ENCODE measurements at places on chromosomes 11 and 22.

GRCh38 chr11:65927904-65928397 lies 8.7 kb downstream of the DRAP1 start:
- DNase-seq, result peak; percentile 55

GRCh38 chr11:10538924-10539323 lies 2.1 kb downstream of the RNF141 start:
- no peak for DNase-seq

GRCh38 chr11:89537936-89538335 lies 46.8 kb upstream of the NOX4 start:
- DNase-seq, result no peak

- no peak for DNase-seq
These were observed 35.0 kb downstream of the MAFF start for GRCh38 chr22:38236786-38237185.

DNA sequence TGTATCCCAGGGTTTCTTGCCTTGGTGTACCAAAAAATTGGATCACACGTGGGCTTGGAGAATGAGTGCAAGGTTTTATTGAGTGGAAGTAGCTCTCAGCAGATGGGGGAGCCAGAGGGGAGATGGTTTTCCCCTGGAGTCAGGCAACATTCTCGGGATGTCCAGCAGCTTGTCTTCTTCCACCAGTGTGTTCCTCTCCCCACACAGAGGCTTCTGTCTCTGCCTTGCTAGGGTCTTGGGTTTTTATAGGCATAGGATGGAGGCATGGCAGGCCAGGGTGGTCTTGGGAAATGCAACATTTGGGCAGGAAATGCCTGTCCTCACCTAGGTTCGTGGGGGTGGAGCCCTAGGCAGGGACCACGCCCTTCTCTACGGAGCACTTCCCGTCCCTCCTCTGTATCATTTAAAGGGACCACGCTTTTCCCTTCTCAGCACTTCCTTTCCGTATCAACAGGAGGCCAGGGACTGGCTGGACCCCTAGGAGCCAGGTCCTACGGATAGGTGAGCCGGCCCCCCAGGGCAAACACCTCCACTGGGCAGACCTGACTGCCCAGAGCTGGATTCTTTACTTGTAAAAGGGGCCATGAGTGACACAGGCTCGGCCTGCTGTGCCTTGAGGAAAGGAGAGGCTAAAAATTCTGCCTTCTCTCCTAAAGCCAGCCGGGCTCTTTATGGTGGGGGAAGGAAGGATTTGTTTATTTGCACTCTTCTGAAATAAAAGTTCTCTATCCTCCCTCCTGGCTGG lies 55.3 kb upstream of the CCDC188 start:
- peak; percentile 61 for DNase-seq

- DNase-seq, result no peak
These were observed 92.1 kb downstream of the INSC start for GRCh38 chr11:15206791-15207190.

DNA sequence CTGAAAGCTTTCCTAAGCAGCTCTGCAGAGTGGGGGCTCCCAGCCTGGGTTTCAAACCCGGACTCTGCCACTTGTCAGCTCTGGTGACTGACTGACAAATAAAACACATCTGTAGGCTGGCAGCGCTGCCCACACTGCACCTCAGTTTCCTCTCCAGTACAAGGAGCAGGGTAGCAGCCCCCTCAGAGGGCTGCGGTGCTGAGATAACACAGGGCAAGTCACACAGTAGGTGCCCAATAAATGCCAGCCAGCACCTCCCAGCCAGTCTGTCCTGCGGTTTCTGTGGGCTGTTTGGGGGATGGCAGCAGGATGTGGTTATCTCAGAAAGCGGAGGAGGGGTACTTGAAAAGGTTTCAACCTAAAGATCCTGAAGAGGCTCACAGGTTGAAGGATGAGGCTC lies 1.5 kb downstream of the SYT12 start:
- DNase-seq, result peak; percentile 32

- DNase-seq, result no peak
These were observed 23.5 kb downstream of the PITPNB start for GRCh38 chr22:27895600-27895999.

- DNase-seq, result no peak
These were observed 30.1 kb downstream of the ELFN2 start for GRCh38 chr22:37397226-37397625.

GRCh38 chr22:33658775-33659174 lies 261.5 kb downstream of the LARGE1 start:
- DNase-seq, result no peak

DNA sequence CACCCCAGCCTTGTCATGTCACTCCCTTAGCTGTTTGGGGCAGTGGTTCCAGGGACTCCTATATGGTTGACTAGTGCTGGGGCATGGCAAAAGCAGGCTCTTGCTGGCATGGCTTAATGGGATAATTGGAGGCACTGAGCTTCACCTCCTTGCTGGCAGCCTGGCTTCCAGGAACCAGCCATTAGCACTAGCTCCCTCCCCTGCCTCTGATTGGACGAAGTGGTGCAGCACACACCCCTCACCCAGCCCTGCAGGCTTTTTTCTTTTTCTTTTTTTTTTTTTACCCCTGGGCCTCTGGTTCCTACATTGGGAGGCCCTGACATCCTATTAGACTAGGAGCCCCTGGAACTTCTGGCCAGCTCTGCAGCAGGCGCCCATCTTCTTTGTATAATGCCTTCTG lies 18.6 kb downstream of the PHLDB1 start:
- no peak for DNase-seq

GRCh38 chr11:87056091-87056490 lies 18.4 kb downstream of the TMEM135 start:
- no peak for DNase-seq

GRCh38 chr11:2218031-2218633 lies 46.5 kb upstream of the TH start:
- DNase-seq, result no peak

- DNase-seq, result no peak
These were observed 147.0 kb upstream of the API5 start for GRCh38 chr11:43164831-43165230.

DNA sequence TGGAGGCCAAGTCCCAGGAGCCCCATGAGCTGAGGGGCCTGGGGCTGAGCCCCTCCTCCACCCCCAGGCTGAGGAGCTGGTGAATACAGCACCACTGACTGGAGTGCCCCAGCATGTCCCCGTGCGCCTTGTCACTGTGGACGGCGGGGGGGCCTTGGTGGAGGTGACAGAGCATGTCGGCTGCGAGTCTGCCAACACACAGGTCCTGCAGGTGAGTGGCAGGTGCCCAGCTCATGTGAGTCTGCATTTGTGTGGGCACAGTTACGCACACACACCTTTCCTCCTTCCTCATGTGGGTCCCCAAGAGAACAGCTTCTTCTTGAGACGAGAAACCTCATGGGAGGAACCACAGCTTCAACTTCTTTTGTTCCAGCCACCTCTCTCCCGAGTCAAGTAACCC lies 7.7 kb downstream of the TMEM132A start:
- DNase-seq, result no peak

- no peak for DNase-seq
These were observed 1.5 kb upstream of the IGF2 start for GRCh38 chr11:2140411-2141400.

DNA sequence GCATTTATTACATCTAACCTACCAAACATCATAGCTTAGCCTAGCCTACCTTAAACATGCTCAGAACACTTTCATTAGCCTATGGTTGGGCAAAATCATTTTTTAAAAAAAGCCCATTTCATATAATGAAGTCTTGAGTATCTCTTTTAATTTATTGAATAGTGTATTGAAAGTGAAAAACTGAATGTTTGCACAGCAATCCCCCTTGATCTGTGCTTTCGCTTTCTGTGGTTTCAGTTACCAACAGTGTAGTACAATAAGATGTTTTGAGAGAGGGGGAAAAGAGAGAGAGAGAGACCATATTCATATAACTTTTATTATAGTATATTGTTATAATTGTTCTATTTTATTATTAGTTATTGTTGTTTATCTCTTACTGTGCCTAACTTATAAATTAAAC lies 8.4 kb upstream of the MAP6 start:
- no peak for DNase-seq

DNA sequence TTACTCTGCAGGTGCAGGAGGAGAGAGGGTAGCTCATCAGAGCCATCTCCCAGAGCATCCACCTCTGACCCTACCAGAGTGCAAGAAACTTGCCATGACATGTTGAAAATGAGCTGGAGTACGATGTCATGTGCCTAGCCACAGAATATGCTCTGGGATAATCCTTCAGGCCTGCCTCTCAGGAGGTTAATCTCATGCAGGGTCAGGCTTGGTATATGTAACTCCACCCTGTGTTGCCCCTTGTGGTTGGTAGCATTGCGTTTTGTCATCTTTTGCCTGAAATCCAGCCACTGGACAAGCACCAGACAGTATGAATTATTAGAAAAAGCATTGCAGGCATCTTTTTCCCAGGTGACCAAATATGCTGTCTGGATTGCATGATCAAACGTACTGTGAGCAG lies 36.2 kb downstream of the CNTF start:
- DNase-seq, result no peak

- no peak for DNase-seq
These were observed 114.3 kb upstream of the ZC3H12C start for GRCh38 chr11:109978895-109979294.

DNA sequence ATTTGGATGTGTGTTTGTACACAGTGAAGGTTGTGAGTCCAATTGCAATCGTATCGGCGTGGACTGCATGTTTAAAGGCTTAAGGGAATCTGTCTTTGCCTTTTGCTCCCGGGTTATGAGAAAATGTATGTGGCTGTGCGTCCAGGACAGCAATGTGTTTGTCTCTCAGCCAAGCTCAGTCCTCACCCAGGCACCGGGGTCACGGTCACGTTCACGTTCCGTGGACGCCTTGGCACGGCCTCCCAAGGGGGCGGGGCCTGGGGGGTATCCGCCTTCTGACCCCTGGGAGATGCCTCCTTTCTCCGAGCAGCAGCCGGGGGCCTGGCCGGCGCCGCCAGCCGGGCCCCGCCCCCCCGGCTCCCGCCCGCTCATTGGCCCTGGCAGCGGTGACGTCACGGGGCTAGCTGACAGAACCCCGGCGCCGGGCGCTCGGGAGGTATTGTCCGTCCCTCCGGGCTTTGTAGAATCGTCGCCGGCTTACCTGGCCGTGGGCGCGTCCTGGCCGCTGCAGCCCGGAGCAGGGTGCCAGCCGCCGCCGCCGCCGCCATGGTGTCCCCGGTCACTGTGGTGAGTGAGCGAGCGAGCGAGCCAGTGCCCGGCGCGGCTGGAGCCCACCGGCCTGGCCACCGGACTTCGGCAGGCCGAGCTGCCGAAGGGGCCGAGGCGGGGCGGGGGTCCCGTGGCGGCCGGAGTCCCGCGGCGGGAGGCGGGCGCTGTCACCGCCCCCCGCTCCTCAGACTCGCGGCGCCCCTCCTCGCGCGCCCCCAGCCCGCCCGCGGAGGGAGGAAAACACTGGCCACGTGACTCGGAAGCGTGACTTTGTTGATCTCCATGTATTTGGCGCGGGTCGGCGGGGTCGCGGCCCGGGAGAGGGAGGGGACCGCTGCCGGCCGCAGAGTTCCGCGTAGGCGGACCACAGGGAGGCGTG lies at the start of gene TMEM86A:
Gene TMEM86A, plus strand, starts transcription at position 439 of the 928 bp plus-strand sequence. Its CDS starts 108 bp downstream, at position 547.
- peak; percentile 84 for DNase-seq

DNA sequence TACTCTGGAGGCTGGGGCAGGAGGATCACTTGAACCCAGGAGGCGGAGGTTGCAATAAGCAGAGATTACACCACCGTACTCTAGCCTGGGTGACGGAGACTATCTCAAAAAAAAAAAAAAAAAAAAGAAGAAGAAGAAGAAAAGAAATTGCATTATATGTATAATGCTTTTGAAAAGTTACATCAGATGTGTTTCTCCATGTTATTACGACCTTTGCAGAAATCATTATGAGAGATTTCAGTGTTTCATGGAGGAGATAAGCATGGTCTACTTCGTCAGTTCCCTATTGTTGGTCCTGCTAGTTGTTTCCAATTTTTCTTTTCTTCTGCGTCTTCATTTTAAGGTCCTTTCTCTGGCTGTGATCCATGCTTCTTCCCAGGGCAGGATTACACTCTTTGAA lies 3.0 kb downstream of the MIAT start:
- DNase-seq, result no peak

- DNase-seq, result no peak
These were observed 2.8 kb upstream of the SIPA1 start for GRCh38 chr11:65634905-65635731.

DNA sequence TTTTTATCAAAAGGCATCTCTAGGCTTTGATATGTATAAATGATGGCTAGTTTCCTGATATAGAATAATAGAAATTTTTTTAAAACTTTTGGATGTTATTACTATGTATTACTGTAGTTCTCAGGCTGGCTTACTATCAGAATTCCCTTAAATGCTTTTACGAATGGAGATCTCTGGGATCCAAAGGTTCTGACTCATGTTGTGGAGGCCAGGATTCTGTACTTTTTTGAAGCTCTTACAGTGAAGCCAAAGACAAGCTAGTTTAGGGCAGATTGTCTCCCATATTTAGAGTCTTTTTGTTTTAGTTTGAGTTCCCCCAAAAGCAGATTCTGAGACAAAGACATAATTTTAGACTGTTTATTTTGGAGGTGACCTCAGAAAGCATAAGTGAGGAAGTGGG lies 265.9 kb upstream of the SESN3 start:
- no peak for DNase-seq

DNA sequence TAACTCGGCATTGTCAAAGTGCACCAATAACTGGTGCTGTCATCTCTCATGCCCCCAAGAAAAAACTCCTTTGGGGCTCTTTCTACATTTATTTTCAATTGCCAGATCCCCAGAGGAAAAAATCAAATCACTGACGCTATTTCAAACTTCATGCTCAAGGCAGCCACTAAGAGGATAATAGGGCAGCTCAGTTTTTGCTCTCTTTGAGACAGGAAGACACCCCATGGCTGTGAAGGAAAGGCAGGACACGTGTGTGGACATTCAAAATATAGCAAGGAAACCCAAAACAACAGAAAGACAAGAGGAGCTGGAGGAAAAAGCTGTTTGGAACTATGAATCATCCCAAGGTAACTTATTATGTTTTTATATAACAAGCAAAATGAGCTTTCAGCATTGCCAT lies 83.7 kb downstream of the SERGEF start:
- DNase-seq, result no peak

GRCh38 chr11:1608363-1608762 lies at the start of gene KRTAP5-3:
TSS of gene KRTAP5-3 (minus strand) at chr11:1608463. CDS start at chr11:1608385, 78 bp downstream.
- no peak for DNase-seq

GRCh38 chr22:40853961-40854360 lies 2.5 kb downstream of the ST13 start:
- no peak for DNase-seq

DNA sequence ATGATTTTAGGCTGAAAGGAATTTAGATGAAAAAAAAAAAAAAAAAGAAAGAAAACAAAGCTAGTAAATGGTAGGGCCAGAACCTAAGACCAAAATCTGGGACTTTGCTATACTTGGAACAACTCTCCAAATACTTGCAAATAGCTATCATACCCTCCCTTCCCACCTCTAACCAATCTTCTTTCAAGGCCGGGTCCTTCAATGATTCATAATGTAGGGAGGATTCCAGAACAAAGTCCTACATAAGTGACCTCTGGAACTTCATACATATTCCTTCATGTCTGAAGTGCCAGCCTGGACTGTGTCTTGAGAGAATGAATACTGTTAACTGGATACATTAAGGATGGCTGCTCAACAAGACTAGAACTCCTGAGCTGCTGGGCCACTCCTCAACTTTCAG lies 9.9 kb downstream of the STK33 start:
- no peak for DNase-seq

GRCh38 chr11:120881596-120881995 lies 142.3 kb upstream of the TBCEL start:
- DNase-seq, result no peak

- DNase-seq, result no peak
These were observed 12.6 kb upstream of the P2RY6 start for GRCh38 chr11:73259406-73260126.
